A549 treated with AZD2906 at 1 μM for 4 hours (cell line): ENCODE measurements at places on chromosomes 16 and 17. TPM values are rescaled to one million over a fixed set of nuclear protein-coding genes. Genes with fewer than 3 reads are reported as not detected.

Gene STH
- not detected in 5 replicates for total RNA-seq

Gene NPB
- total RNA-seq = 0.33 to 0.67 TPM (median 0.49 TPM) in 5 replicates

Gene CCL5
- total RNA-seq = 0.79 to 1.5 TPM (median 1.2 TPM) in 5 replicates

Gene PPM1E
- 0.02 to 0.06 TPM (median 0.05 TPM) in 5 replicates for total RNA-seq

Gene BCAR1
- 88.5 to 127 TPM (median 123 TPM) in 5 replicates for total RNA-seq

Gene MEIOB
- 1.2 to 2.2 TPM (median 1.4 TPM) in 5 replicates for total RNA-seq

Gene HSD17B1
- 0.95 to 1.8 TPM (median 1.5 TPM) in 5 replicates for total RNA-seq

Gene CARD14
- total RNA-seq = 0.18 to 0.48 TPM (median 0.32 TPM) in 5 replicates
